CD4-positive, alpha-beta T cell treated with Interferon gamma for 1 hour (primary cell): ENCODE measurements at places on chromosomes 16 and 17.
A peak's percentile ranks its signal among the peaks of the same experiment; 100 is the strongest.

DNA sequence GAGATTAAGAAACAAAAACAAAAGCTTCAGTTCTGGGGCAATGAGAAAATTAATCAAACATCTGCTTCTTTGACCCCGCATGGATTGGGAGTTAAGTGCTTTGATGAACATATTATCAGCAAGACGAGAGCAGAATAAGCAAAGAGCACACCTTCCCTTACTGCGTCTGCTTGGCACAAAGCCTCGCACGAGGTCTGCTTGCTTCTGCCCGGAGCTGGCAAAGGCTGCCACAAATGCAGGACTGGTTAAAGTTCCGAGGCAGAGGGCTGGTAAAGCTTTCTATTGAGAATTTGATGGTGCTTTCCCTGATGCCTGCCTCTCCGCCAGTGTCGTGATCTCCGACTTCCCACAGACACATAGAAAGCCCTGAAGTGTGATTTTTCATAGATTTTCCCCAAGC is 17.0 kb downstream of the VAT1L start:
- no peak for DNase-seq

GRCh38 chr16:56812884-56813283 is 52.1 kb upstream of the SLC12A3 start:
- DNase-seq, result no peak

DNA sequence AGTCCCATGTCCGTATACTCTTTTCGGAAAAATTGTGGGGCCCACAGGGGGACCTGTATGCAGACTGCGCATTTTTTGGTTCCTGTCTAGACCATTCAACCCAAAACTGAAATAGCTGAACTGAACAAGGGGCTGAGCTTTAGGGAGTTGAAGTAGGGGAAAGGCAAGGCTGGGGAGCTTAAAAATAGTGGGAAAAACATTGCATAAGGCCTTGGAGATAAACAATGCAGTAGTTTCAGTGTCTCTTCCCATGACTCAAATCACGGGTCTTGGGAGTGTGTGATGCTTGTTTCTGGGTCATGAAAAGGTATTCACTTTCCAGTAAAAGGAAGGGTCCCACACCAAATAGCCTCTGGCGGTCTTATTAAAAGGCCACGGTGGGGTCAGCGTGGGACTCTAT is 402.8 kb upstream of the SALL1 start:
- DNase-seq, result no peak

DNA sequence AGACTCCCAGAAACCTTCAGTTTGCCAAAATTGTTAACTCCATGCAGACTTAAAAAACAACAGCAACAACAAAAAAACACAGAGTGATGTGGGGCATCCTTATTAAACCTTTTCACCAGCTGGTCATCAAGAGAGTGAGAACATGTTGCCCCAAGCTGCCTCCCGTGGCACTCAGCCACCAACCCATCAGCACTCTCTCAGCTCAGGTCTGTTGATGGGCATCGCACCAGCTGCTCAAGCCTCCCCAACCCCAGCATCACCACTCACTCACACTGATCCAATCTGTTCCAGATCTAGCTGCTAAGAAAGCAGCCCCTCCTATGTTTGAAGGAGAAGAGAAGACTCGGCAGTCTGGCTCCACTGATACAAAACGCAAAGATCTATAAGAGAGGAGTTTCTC is 46.8 kb downstream of the SLC39A11 start:
- DNase-seq, result no peak

DNA sequence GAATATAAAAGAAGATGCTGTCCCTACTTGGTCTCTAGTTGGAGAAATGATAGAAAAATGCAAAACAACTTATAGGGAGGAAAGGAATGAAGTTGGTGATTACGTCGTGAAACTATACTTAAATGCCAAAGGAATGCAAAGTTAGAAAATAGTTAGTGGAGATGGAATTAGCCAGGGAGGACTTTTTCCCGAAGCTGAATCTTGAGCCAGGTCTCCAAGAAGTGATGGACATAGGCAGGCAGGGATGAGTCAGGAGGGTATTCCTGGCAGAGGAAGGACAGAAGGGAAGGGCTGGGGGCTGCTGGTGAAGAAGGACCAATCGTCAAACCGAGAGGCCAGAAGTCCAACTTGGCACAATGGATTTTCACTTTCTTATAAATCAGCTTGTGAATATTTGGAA is 1.8 kb downstream of the SNTB2 start:
- no peak for DNase-seq

GRCh38 chr16:191831-192230 is 11.6 kb downstream of the HBQ1 start:
- DNase-seq, result no peak

- DNase-seq, result no peak
Measured at GRCh38 chr16:7405166-7405565, 72.5 kb downstream of the RBFOX1 start.

- no peak for DNase-seq
Measured at GRCh38 chr16:75377729-75378386, 55.4 kb downstream of the CFDP1 start.

- no peak for DNase-seq
Measured at GRCh38 chr16:80500116-80500859, 40.5 kb upstream of the DYNLRB2 start.

DNA sequence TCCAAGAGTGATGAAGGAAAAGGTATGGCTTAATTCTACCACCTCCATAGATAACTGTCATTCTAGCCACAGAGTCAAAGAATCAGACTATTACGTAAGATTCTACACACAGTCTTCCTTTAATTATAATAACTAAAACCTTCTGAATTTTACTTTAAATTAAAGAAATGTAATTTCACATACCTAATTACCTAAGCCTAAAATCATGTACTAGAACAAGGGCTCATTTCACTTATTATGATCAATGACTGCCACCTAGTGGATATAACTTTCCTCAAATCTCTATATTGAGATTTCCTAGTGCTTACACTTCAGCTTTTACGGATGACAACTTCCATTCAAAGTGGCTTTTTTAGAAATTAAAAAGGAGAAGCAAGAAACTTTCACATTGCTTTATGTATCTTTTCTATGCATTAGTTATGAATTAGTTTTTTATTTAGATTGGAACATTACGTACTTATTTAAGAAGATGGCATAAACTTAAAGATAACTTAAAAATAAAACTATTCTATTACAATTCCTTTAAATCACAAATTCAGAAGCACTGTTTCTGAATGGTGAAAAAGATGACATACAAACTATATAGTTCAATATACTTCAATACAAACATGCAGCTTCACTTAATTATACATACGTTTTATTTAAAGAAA is 18.2 kb upstream of the ABCA10 start:
- DNase-seq, result no peak

GRCh38 chr16:2974319-2975056 is 5.3 kb downstream of the PAQR4 start:
- no peak for DNase-seq

- DNase-seq, result no peak
Measured at GRCh38 chr17:33814852-33815251, 440.2 kb upstream of the CCL2 start.

- DNase-seq, result peak; percentile 36
Measured at GRCh38 chr16:67939507-67940445, 3.1 kb upstream of the PSMB10 start.

GRCh38 chr17:8188263-8188839 is 1.6 kb downstream of the BORCS6 start:
- DNase-seq, result no peak

- no peak for DNase-seq
Measured at GRCh38 chr16:49414671-49415070, 41.1 kb downstream of the C16orf78 start.

GRCh38 chr17:82055023-82055964 is 3.6 kb downstream of the GPS1 start:
- no peak for DNase-seq

DNA sequence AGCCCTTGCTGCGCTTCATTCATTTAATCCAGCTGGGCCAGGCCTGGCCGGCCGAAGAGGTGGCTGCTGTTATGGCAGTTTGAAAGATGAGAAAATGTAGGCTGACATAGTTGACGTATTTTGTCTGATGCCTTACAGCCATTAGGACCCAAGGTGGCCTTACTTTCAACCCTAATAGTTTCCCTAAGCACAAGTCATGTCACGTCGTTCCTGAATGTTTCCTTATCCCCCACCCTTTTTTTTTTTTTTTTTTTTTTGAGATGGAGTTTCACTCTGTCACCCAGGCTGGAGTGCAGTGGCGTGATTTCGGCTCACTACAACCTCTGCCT is 307 bp upstream of the GOT2 start:
- DNase-seq, result no peak

- no peak for DNase-seq
Measured at GRCh38 chr16:50173316-50173715, 20.2 kb downstream of the TENT4B start.

DNA sequence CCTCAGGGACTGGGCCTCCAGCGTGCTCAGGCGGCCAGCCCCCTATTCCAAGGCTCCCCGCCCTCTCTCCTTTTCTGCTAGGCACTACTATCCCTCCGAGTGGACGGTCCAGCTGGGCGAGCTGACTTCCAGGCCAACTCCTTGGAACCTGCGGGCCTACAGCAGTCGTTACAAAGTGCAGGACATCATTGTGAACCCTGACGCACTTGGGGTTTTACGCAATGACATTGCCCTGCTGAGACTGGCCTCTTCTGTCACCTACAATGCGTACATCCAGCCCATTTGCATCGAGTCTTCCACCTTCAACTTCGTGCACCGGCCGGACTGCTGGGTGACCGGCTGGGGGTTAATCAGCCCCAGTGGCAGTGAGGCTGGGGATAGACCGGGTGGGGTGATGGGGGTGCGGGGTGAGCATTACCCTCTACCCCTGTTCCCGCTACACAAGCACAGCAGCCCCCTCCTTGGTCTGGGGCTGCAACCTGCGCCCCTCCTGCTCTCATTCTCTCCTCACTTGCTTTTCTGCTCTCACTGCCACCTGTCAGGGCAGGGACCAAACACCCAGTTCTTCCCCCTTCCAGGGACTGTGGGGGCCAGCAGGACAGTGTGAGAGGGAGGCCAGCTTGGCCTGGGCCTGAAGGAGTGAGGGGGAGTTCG is 1.1 kb downstream of the PRSS41 start:
- no peak for DNase-seq

DNA sequence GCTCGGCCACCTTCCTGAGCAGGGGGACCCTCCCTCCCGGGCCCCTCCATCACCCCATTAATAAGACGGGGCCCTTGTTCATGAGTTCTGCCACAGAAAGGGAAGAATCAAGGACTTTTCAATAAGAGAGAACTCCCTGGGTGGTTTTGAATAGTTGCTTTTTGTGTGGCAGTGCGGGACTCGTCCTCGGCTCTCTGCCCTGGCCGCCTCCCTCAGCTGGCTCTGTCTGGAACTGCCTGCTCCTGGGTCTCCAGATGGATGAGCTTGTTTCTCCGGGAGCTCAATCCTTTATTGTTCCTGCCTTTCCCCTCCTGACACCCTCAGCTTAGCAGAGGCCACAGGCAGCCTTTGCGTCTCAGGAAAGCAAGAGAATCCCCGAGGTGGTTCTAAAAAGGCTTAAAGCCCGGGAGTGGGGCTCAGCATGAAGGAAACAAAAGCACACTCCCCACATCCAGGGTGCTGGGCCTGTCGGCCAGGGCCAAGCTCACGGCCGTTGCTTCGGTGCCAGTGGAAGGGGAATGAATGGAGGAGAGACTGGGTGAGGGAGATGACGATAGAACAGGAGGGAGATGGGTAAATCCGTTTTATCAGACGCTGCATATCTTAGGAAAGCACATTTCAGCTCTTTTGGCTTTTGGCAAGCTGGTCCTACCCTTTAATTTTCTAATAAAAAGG is 60.2 kb downstream of the RAI1 start:
- no peak for DNase-seq

GRCh38 chr16:15556130-15556529 is 86.8 kb downstream of the MARF1 start:
- DNase-seq, result no peak

GRCh38 chr17:79331492-79331891 is 256.9 kb downstream of the ENGASE start:
- DNase-seq, result no peak

DNA sequence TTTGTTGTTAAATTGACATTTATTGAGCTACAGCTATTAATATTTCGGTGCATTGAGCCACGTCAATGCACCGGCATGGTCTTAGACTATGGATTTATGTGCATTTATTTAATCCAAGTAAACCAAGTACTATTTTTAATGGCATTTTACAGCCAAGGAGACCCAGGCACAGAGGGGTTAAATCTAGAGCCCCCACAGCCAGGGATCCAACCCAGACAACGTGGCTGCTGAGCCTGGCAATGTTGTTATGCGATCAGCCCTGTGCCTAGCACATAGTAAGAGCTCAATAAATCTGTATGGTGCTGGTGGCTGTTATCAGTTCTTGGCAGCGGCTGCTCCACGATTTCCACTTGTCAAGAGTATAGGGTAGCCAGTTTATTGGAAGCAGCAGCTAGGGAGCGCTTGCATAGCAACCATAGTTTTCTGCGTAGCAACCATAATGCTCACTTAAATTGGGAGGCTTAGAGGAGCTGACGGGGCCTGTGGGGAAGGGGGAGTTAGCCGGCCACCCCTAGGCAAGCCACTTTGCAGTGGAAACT is 541 bp upstream of the RBBP6 start:
- DNase-seq, result no peak

DNA sequence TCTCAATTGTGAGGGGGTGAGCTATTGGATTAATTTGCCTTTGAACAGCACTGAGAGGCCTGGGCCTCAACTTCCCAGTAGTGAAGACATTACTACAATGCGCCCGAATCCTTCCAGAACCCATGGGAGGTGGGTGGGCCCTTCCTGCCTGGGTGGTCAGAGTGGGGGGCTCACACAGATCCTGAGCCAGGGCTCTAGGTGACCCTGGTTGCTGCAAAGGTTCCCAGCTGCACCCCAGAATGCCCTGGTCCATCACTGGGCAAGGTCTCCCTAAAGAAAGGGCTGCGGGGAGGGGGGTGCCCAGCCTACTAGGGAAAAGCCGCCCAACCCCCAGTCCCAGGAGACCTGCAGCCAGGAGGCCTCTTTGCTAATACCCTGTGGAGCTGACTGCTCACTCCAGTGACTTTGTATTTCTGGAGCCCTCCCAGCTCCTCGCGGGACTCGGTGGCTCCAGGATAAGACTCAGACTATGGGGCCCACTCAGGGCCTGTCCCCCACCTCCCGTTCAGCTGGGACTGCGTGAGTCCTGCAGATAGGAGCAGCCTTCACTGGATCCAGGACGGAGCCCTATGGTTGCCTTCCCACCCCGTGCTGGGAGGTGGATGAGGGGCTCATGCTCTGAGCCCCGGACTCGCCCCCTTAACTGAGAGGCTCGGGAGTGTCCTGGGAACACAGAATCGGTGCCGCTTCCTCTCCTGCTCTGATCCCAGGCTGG is 40.2 kb downstream of the SLC7A5 start:
- no peak for DNase-seq

DNA sequence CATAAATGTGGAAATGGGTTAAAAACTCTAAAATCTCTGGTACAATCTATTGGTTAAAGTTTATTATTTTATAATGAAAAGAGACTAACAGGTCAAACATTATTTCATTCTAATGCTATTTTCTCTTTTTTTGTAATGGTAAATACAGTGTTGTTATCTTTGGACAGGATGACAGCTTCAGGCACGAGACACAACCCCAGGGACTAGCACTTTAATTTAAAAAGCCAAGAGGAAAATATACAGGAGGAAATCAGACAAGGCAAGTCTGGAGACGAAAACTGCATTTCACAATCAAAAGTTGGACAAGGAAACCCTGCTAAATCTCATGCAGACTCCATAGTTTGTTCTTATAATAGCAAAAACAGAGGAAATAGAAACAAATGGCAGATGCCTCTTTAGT is 589.1 kb upstream of the CDH8 start:
- DNase-seq, result no peak
